Stimulated activated CD4-positive, alpha-beta T cell treated with anti-CD3 and anti-CD28 coated beads, Interleukin-12 subunit alpha, Interleukin-12 subunit beta, amount 100 ng/mL, for 24 hours (primary cell): ENCODE measurements at places on chromosomes 1 and 21.

DNA sequence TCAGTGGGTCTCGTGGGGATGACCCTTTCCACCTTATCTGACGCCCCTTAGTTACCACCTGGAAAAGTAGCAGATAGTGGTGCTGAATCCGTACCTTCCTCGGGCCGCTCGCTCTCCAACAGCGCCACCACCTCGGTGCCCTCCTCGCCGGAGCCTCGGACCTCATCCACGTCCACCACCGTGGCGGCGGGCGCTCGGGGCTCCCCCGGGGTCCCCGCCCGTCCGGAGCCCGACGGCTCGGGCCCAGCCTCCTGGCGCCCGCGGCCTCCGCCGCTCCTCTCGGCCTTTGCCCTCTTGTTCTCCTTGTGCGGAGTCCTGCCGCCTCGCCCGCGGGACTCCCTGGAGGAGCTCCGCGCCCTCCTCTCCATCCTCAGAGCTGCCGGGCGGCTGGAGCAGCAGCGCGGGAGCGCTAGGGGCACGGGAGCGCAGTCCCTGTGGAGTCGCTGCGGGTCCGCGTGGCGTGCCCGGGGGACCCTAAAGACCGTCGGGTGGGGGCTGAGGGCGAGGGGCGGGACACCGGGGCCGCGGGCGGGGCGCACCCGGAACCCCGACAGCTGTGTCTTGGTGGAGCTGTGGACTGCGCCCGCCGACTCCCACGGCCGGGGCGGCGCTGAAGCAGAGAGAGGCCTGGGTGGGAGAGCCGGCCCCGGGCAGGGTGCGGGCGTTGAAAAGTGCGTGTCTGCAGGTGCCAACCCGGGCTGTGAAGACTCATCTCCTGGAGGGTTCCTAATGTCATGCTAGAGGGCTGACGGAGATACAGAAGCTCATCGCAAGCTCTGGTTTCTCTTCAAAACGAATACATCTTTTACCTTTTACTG is at the start of gene NPHS2:
Gene NPHS2 (minus strand): TSS at position 452 of the 818 bp plus-strand sequence. CDS start 84 bp downstream, at position 368.
- no peak for DNase-seq

GRCh38 chr1:41396084-41396483 is 34.9 kb downstream of the FOXO6 start:
- DNase-seq, result no peak

GRCh38 chr21:32813265-32813903 is 41.8 kb upstream of the PAXBP1 start:
- DNase-seq, result no peak

DNA sequence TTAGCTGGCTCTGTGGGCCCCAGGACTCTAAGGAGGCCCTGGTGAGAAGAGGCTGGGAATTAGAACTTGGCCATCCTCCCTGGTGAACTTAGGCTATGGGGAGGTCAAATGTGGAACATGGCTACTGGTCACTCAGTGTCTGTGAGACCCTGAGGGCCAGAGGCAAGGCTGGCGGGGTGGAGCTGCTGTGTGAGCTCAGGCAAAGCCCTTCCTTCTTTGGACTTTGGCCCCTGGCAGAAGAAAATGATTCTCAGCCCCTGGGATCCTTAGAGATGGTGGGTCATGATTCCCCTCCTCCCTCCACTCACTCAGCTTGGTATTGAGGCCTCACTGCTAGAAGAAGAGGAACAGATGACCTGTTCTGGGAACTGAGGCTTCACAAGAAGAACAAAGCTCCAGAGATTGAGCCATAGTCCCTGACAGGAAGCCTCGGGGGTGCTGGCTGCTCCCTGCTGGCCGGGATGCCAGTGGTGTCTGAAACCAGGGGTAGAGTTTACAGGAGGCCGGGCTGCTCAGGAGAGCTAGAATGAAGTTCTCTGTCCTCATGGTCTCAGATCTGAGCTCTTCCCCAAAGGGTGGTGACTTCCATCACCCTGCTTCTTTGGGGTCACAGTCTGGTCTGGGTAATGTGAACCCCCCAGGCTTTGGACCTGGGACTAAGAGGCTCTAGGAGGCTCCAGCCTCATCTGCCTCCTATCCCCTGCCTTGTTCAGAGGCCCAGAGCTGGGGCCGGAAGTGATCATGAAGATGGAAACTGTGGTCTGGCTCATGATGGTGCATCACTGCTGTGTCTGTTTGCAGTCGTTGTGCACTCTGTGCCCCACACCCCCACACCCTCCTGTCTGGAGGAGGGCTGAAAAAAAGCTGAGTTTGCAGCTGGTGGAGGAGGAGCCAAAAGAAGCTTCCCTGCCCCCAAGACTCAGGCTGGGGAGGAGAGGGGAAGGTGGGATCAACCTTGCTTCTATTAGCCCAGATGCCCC is 905 bp downstream of the BTBD19 start:
- peak; percentile 85 for DNase-seq

GRCh38 chr1:150192012-150192411 is 42.3 kb downstream of the PLEKHO1 start:
- DNase-seq, result no peak

DNA sequence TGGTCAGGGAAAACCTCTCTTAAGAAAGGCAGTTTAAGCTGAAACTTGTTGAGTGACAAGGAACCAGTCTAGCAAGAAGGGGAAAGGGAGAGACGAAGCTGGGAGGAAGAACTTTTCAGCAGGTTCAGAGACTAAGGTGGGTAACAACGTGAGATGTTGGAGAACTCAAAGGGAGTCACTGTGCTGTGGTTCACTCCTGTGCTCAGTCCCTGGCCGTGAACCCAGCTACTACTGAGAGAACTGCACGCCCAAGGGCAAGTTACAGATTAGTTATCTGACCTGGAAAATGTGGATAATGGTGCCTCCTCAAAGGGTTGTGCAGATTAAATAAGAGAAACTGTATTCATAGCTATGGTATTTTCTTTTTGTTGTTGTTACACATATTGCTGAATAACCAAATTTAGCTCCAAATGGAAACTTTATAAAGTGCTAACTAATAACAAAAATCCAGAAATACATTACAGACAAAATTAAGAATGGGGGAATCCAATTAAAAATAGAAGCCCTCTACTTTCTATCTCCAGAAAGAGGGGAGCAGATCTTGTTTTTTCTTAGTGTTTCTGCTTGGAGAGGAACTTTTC is 2.9 kb downstream of the ZBTB40 start:
- no peak for DNase-seq

- no peak for DNase-seq
Measured at GRCh38 chr1:13772271-13772670, 72.3 kb downstream of the PRDM2 start.

GRCh38 chr1:177857285-177857684 is 112.6 kb downstream of the SEC16B start:
- no peak for DNase-seq

DNA sequence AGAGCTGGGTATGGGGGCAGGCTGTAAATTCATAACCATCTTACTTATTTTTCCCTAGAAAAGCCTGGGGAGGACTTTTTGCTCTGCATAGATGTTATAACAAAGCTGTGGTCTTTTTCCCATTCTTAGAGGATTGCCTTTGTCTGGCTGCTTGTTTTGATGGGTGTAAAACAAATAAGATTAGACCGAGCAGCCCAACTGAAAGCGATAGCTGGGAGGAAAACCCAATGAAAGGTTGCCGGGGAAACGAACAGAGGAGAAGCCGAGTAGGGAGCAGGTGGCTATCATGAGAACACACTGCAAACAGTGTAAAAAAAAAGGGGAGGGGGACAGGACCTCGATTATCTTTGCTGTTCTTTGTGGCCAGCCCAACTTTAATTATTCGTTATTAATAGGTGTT is 1.9 kb downstream of the ELAVL4 start:
- no peak for DNase-seq
